Naive thymus-derived CD4-positive, alpha-beta T cell (primary cell): ENCODE measurements at places on chromosomes 11 and 22.

DNA sequence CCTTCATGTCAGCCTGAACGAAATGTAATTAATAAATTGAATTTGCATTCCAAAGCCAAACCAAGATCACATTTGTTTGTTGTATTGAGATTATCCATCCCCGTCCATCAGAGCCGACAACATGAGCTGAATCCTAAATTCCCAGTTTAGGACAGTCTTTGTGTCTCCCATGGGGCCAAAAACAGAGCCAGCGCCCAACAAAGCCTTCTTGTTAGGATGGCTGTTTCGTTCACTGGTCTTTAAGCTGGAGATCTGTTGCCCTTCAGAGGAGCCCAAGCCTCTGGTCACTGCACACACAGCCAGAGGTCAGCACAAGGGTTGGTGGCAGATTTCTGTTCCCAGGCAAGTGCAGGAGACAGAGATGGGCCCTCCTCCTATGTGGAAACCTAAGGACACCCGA is 25.8 kb downstream of the DSCAML1 start:
- DNase-seq: no peak

DNA sequence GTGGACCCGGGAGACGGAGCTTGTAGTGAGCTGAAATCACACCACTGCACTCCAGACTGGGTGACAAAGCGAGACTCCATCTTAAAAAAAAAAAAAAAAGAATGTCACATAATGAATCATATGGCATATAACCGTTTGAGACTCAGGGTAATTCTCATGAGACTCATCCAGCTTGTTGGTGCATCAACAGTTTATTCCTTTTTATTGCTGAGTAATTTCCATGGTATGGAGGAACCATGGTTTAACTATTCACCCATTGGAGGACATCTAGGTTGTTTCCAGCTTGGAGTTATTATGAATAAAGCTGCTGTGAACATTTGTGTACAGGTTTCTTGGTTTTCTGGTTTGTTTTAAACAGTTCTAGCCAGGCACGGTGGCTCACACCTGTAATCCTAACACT is 25.3 kb downstream of the PPARA start:
- no peak for DNase-seq

DNA sequence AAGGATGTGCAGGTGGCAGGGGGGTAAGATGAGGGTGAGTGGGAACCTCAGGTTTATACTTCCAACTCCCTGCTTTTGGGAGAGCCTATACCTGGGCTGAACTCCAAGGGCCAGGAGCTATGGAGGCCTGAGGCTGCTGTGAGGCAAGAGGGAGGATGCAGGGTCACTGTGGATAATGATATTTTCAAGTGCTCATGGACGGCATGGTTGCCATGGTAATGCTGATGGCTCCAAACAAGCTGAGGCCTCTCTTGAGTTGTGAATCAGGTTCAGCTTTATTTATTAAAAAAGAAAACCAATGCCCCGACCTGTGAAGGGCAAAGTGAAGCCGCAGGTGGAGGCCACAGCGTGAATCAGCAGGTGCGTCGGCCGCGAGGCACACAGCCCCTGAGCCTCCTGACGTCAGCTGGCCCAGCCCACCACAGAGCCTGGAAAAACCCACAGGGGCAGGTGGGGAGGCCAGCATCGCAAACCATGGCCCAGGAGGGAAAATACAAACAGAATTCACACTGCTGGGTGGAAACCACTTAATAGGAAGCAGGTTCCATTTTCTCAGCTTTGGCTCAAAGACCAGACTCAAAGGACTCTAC is 17.4 kb upstream of the CREB3L1 start:
- no peak for DNase-seq

DNA sequence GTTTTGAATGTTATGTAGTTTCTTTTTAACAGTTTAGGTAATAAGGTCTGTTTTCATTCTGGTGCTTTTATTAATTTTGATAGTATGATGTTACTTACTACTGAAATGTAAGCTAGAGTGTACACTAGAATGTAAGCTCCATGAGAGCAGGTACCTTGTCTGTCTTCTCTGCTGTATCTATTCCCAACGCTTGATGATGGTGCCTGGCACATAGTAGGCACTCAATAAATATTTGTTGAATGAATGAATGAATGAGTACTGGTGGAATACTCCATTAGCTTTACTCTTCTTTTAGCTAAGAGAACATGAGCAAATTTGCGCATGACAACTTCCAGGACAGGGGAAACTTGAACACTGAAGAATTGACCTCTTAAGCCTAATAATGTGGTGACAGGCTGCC is 6.6 kb upstream of the NAT10 start:
- no peak for DNase-seq

GRCh38 chr22:22161924-22162851 is 82.4 kb upstream of the VPREB1 start:
- DNase-seq: no peak

DNA sequence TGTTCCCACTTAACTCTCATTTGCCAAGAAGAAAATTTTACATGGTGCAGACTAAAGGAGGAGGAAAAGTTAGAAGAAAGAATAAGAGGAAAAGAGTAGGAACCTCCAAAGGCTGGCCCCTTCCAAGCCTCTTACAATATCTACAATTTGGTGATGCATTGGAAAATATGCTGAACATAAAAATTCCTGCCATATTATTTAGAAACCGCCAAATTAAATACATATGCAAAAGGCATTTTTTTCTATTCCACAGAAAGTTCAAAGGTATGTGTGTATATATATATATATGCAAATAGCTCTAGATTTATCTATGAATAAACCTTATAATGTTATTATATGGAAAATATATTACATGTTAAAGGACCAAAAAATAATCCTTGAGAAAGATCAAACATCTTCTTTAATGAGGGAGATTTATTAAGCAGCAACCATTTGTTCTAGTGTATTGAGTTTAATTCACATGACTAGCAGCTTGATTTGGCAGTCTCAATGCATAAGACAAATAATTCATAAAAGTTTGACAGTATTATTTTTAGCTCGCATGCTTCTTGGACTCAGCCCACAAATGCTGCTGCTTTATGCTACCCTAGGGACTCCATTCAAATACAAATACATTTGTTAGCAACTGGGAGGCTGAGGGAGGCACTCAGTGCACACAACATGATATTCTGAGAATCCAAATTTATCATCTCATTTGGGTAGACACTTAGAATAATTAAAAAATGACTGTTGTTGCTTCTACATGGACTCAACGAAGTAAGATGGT is 184.9 kb downstream of the SBF2 start:
- DNase-seq: no peak

GRCh38 chr22:22740560-22741276 is 96.3 kb downstream of the GGTLC2 start:
- no peak for DNase-seq

DNA sequence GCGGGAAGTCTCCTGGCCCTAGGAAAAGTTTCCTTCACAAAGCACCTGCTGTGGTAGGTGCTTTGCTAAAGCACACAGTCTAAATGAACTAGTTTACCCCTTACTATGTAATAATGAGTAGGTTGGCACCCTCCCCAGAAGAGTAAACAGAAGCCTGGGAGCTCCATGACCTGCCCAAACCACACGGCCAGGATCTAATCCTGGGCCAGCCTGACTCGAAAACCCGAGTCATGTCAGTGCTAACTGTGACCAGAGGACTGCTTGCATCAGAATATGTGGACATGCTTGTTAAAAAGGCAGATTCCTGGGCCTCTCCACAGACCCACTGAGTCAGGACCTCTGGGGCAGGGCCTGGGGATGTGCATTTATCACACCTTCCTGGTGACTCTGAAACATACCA is 67.7 kb downstream of the PANX1 start:
- DNase-seq: no peak

GRCh38 chr11:225734-226453 is 10.2 kb downstream of the SIRT3 start:
- no peak for DNase-seq

DNA sequence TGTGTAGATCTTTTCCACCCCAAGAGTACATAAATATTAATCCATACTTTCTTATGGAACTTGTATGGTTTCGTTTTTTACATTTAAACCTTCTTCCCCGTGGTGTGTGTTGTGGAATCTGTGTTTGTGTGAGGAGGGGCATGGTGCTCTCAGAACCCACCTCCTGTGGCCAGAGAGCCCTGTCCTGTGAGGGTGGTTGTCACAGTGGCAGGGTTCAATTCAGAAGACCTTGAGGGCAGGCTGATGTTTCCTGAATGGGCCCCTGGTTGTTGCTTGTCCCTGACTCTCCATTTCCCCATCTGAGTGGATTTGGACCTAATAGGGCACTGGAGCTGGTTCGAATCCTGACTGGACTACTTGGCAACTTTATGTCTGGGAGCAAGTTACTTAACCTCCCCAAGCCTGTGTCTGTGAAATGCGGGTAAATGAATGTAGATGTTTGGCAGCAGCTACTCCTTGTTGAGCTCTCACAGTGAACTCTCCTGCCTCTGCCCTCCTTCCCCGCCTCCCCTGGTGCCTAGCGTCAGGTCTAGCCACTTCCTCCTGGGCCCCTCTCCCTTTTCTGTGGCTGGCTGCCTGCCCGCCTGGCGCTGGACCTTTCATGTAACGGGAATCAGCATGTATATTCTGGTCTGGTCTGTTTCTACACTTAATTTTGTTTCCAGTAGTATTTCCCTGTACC is 7.3 kb downstream of the NEAT1 start:
- peak; percentile 46 for DNase-seq

- DNase-seq: no peak
These were observed 108.3 kb downstream of the CTTN start for GRCh38 chr11:70506658-70506970.

- no peak for DNase-seq
These were observed 2.4 kb upstream of the LGALS1 start for GRCh38 chr22:37672920-37673455.

- DNase-seq: no peak
These were observed 100.3 kb downstream of the GUCY1A2 start for GRCh38 chr11:106917973-106918372.

GRCh38 chr11:10498426-10499250 is 42.3 kb downstream of the RNF141 start:
- no peak for DNase-seq

DNA sequence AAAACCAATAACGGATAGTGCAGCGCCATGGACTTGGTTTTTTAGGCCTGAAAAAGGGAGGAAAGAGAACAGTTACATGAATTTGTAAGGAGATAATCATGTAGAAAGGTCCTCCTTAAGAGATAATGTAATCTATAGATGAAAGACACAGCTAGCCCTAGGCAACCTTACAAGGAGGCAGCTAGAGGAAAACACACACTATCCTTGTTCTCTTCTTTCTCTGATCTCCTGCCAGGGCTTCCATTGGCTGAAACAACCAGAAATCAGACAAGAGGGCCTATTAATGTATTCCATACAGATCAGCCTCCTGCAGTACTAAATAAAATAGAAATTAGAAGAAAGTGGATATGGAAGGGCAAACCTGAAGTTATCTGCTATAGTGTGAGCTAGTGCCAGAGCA is 53.0 kb downstream of the KCNA4 start:
- DNase-seq: no peak

DNA sequence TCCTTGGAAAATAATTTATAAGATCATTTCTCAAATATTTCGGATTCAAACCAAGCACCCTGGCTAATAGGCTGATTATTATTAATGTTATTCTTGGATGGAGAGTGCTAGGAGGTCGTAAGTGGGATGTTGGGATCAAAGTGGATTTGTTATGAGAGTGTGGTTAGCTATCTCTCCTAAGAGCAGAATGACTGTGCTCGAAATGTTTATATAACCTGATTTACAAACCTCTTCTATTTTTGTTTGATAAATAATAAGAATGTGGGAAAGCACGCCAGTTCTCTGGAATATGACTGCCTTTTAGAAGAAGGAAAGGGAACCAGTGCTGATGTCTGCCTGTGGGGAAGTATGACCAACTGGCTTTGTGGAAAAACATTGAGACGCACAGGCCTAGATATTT is 527.5 kb downstream of the NTM start:
- DNase-seq: no peak

- no peak for DNase-seq
These were observed 36.3 kb downstream of the HORMAD2 start for GRCh38 chr22:30116362-30117117.

GRCh38 chr11:47986742-47987141 is 6.4 kb downstream of the PTPRJ start:
- no peak for DNase-seq

GRCh38 chr22:50517495-50518260 is 7.7 kb downstream of the SCO2 start:
- no peak for DNase-seq

DNA sequence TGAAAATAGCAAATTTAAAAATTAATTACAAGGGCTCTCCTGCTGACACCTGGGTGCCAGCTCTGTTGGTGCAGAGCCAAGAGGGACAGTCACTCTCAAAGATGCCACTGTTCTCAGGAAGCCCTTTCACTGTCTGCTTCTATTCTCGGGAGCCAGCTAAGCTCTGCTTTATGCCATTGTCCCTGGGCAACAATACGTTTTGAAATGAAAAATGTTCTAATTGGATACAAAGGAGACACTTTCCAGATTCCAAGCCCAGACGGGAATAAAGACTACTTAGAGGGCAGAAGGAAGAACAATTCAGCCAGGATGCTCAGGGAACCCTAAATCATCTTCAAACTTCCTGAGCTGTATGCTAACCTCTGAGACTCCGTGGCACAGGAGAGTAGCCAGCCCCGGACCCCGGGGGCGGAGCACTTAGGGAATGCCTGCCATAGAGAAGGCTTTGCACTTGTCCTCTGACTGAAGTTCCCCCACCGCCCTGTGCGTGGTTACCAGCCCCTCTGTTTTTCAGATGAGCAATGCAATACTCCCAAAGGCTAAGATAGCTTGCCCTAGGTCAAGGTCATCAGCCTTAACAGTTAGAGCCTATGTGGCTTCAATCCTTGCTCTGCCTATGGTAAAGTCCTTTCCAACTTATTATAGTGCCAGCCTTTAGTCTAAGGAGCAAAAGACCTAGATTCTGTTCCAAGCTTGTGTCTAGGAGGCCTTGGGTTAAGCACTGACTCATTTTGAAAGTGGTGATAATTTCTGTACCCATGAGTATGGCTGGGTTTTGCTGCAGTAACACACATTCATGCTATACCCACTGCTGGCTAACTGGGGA is 150.9 kb downstream of the CACNA1I start:
- DNase-seq: no peak

- DNase-seq: no peak
These were observed 1.8 kb upstream of the DDB2 start for GRCh38 chr11:47212938-47213337.

- DNase-seq: peak; percentile 70
These were observed 104.6 kb downstream of the SIK3 start for GRCh38 chr11:116993599-116993998.

DNA sequence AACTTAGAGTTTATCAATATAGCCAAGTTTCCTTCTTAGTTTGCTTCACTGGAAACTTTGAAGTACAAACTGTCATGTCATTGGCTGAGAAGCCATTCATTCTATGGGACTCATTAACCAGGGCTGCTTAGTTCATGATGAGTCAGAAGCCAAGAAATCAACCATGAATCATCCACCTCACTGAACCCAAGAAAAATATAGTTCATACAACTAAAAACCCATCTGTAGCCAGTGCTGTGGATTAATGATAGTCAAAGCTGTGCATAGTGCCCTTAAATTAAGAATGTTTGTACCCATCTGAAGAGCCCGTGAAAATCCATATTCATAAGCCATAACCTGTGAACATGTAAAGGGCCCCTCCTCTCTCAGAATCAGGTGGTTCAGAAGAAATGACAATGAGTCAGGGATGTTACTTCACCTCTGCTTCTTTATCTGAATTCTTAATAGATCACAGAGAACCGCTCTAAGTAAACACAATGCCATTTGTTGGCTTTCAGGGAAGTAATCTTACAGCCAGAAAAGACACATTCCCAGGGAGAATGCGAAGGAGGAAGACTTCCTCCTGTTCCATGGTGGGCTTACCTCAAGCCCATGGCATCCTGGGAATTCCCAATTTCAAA is 25.4 kb downstream of the MMP20 start:
- no peak for DNase-seq

GRCh38 chr11:112844517-112844916 is 116.7 kb upstream of the NCAM1 start:
- DNase-seq: no peak
